ENCODE measurements at places on chromosomes 11 and 22.

GRCh38 chr11:59187587-59187986 lies 15.7 kb downstream of the DTX4 start:
- H3K4me3 ChIP-seq = no peak overlapping the region
- no peaks in the 10 kb centered on the region for H3K27me3 ChIP-seq
- peaks cover 38% of the 10 kb centered on the region for H3K4me1 ChIP-seq
- H3K27ac ChIP-seq = no peak overlapping the region

GRCh38 chr22:32587449-32587848 lies 112.8 kb downstream of the FBXO7 start:
- H3K36me3 ChIP-seq = no peaks in the 10 kb centered on the region
- H3K4me3 ChIP-seq = no peak overlapping the region
- H3K27me3 ChIP-seq = no peaks in the 10 kb centered on the region
- peak; percentile 27 for DNase-seq
- no peaks in the 10 kb centered on the region for H3K4me1 ChIP-seq

DNA sequence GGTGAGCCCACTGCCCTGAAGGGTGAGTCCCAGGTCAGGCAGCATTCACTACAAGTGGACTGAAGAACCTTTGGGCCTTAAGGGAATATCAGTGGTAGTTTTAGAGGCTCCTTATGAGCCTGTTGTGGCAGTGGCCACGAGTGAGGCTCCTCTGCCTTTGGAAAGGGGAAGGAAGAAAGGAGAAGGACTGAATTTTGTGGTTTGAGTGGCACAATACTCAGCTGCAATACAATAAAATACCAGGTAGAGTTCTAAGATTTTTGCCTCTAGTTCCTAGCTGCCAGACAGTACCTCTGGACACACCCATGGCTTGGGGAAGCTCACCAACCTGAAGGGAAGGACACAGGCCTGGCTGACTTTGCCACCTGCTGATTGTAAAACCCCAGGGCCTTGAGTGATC lies 260.9 kb downstream of the DYNC2H1 start:
- H3K27ac ChIP-seq = no peak overlapping the region
- H3K27me3 ChIP-seq = no peaks in the 10 kb centered on the region
- no peak overlapping the region for H3K4me3 ChIP-seq
- no peaks in the 10 kb centered on the region for H3K4me1 ChIP-seq

GRCh38 chr11:6648501-6648900 lies 7.1 kb downstream of the DCHS1 start:
- no peak for DNase-seq
- H3K4me3 ChIP-seq = no peak overlapping the region

Measured in PC-3 (cell line).